Gastrocnemius medialis (tissue), 4 donors: ENCODE measurements at places on chromosomes 7 and 10. TPM values are rescaled to one million over a fixed set of nuclear protein-coding genes. Genes with fewer than 3 reads are reported as not detected.
A peak's percentile ranks its signal among the peaks of the same experiment; 100 is the strongest.

The UCN3 gene
- total RNA-seq: not detected

The PRXL2A gene
- 29.2 TPM for total RNA-seq

The NOC3L gene
- total RNA-seq: 12.0 TPM

DNA sequence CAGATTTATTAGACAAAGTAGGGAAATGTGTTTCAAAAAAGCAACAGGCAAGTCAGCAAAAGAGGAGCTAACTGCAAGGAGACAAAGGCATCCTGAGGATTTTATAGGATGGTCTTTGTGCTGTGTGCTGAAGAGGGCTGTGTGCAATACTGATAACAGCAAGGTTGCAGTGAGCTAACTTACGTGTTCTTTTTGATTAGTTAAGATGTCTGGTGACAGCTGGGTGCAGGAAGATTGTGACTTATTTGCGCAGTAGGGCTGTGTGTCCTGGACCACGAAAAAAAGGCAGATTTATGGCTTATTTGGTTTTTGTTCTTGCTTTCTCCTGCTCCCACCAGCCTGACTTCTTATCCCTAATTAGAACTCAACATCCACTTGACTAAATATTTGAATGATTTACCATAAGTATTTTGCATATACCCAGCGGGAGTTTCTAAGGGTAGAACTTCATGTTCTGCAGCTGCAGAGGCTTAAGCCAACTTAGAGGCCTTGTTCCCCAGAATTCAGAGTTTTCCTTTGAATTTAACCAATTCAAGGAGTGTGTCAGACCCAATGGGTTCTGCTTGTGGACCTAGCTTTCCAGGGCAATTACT lies 119.0 kb downstream of the ANKRD26 start:
- DNase-seq: no peak

DNA sequence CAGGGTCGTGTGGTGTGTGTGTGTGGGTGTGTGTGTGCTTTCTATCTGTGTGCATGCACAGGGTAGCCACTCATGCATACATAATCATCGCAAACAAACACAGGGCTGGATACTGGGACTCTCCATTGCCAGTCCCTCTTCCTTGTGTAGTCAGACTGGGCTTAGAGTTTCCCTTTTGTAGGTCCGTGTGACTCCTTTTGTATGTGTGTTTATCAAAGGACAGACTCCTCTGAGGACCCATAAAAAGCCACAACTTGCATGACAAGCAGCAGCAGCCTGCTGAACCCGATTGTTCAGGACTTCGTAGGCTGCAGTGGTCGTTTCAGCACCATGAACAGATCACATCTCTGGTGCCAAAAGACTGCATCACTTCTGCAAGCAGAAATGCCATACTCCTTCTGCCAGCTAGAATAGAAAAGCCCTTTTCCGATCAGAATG lies 895 bp downstream of the VSTM2A start:
- DNase-seq: no peak

GRCh38 chr7:93119191-93119905 lies 1.6 kb upstream of the SAMD9 start:
- DNase-seq: no peak

GRCh38 chr10:107453561-107453960 lies 289.1 kb upstream of the SORCS1 start:
- DNase-seq: no peak

DNA sequence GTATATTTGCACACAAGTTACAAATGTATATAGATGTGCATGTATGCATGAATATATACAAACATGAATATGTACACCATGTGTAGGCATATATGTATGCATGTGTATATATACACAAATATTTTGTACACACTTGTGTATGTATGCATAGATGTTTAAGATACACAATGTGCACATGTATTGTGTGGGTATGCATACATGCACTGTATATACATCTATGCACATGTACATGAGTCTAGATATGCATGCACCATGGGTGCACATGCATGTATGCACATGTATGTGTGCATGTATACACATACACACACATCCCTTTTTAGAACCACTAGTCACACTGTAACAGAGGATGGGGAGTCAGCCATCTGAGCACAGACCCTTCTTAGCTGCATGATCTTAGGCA lies 249.4 kb downstream of the COBL start:
- no peak for DNase-seq

GRCh38 chr7:2274666-2275065 lies 32.6 kb downstream of the NUDT1 start:
- DNase-seq: no peak

- peak; percentile 92 for DNase-seq
These were observed 123.8 kb downstream of the KCNMA1 start for GRCh38 chr10:77513781-77514331.

- DNase-seq: no peak
These were observed 26.7 kb upstream of the MRLN start for GRCh38 chr10:59779756-59780533.

GRCh38 chr7:45576249-45576929 lies 2.2 kb downstream of the ADCY1 start:
- DNase-seq: no peak

GRCh38 chr10:36515319-36515718 lies 610.1 kb upstream of the ANKRD30A start:
- DNase-seq: no peak

DNA sequence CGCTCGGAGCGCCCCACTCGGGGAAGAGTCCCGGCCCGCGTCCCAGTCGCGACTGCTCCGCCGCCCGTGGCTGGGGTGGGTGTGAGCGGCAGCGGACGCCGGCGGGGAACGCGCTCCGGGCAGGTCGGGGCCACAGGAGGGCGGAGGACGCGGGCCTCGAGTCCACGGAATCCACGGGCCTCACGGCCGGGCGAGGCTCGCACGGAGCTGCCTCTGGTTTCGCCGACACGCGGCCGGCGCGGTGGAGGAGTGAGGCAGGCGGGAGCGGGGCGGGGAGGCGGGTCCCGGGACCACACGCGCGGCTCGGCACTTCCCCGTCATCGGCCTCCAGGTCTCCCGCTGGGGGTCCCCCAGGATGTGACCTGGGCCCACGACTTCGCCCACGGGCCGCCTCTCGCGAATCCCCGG lies 533 bp upstream of the NKX6-2 start:
- no peak for DNase-seq

DNA sequence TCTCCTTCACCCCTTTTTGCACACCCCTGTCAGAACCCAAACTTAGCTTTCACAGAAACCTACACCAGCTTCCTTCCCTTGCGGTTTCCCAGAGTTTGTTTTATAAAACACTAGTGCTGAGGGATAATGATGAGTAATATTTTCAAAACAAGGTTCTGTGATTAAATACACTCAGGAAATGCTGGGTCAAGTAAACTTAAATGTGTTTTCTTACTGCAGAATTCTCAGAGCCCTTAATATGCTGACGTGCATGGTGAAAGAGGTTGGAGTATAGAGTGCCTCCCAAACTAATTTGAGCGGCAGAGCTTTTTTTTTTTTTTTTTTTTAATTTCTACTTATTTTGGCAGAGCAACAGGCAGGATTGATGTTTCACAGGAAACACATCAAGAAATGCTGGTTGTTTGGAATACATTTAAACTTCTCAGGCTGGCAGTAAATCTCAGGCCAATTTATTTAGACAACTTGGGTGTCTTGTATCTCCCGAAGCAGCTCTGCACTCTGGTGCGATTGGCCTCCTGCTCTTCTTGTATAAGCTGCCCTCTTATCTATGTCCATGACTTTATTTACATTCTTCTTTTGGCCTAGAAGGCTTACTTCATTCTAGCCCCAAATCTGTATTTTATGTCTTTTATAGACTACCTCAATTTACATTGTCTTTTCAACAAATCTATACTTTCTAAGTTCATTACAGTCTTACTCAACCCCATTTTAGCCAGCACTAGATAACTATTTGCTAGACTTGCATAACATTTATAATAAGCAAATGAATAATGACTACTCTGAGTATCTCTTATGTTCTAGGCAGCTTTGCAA lies 165.4 kb downstream of the BMPER start:
- DNase-seq: no peak
